Esophagus mucosa (tissue), 1 donor: ENCODE measurements at places on chromosomes 5 and 9.

- no peak for ATAC-seq
Measured at GRCh38 chr5:145499483-145499882, 335.7 kb downstream of the PRELID2 start.

DNA sequence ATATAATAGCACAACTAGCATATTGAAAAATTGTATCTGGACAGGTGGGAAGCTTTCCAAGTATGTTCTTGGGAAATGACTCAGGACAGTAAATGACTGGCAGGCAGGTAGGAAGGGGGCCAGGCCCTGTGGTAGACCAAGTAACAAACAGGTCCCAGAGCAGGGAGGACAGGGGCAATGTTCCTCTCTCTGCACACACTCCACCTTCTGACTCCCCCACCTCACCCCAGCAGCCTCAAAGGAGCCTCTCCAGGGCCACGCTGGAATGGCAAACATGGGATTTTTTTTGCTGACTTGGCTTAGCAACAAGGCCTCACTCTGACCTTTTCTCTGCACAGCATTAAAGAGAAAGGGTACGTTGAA lies 31.1 kb upstream of the IQGAP2 start:
- ATAC-seq, result peak; percentile 21

- no peak for ATAC-seq
Measured at GRCh38 chr5:133260715-133261114, 208.9 kb downstream of the HSPA4 start.

DNA sequence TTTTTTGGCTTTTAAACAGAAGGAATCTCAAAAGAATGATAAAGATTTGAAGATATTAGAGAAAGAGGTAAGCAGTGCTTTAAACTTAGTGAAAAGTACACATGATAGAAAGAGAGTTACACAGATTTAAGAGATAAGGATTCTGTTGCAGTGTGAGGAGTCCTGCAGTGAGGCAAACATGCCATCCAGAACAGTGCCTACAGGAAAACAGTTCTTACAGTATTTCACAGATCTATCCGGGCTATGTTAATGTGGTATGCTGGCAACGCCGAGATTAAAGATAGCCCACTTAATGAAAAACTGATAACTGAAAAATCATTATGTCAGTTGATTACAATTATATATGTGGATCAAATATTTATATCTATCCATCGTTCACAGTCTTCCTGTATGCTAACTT lies 7.2 kb downstream of the HMMR start:
- ATAC-seq, result no peak

GRCh38 chr9:108272349-108272899 lies 583.4 kb downstream of the ACTL7B start:
- ATAC-seq, result peak; percentile 78

DNA sequence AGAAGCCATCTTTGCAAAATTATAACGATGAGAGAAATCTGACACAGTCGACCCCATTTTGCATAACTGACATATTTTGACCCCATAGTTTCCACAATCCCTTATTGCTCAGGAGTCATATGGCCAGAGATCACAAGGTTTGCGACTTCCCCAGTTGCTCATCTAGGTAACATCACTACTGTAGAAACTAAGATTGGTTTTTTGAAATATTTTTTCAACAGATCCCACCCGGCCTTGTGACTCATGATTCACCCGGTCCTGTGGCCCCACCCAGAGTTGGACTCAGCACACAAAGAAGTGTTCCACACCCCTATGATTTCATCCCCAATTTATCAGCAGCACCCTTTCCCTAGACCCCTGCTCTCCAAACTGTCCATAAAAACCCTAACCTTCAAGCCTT lies 50.2 kb downstream of the TIMD4 start:
- no peak for ATAC-seq

- no peak for ATAC-seq
Measured at GRCh38 chr5:120517607-120518252, 53.6 kb downstream of the PRR16 start.

- ATAC-seq, result no peak
Measured at GRCh38 chr9:4464911-4465513, 25.3 kb upstream of the SLC1A1 start.

GRCh38 chr5:123125962-123126732 lies 37.1 kb downstream of the PRDM6 start:
- ATAC-seq, result no peak

- no peak for ATAC-seq
Measured at GRCh38 chr9:135783540-135784245, 81.7 kb downstream of the KCNT1 start.

DNA sequence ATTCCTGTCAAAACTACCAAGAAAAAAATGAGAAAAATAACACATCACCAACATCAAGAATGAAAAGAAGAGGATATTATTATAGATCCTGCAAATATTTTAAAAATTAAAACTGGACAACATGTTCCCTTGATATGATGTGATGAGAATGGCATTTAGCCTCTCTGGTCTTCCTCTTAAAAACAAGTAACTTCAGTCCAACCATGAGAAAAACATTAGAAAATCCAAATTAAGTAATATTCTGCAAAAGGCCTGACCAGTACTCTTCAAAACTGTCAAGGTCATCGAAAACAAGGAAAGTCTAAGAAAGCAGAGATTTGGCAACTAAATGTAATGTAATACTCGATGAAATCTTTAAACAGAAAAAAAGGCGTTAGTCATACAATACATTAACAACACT lies 167.1 kb upstream of the SNX2 start:
- ATAC-seq, result no peak

DNA sequence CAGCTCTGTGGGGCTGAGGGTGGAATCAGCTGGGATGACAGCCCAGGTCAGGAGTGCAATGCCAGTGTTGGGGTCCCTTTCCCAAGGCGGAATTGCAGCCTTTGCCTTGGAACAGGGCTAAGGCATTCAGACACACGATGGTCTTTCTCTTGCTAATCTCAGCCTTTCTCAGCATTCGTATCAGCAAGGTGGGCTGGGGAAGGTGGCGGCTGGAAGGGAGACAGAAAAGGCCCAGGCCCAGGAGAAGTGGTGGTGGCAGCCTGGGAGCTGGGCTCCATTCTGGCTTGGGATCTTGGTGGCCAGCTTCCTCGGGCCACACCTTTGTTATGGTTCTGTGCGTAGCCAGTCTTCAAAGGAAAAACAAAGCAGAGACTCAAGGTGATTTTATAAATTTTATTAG lies 1.1 kb upstream of the ARHGEF28 start:
- ATAC-seq, result no peak

- ATAC-seq, result peak; percentile 62
Measured at GRCh38 chr5:4651806-4652565, 488.1 kb upstream of the ADAMTS16 start.

- peak; percentile 14 for ATAC-seq
Measured at GRCh38 chr9:127175764-127176163, 53.3 kb upstream of the ANGPTL2 start.

- ATAC-seq, result peak; percentile 50
Measured at GRCh38 chr9:69376651-69377050, 51.6 kb downstream of the ENTREP1 start.

DNA sequence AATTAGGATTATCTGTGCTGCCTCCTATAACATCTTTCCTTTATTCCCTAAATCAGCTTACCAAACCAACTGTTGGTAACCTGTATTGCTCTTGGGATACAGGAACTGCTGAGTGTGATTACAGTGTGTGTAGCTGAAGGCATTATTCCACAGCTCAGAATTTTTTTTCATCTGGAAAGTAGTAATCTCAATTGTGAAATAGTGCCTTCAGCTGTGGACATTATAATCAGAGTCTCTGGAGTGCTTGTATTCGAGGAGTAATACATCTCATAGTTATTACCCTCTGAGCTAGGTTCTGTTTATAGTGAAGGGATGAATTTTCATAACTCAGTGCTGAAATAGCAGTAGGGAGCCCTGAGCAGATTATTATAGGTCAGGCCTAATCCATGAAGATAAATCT lies 199.5 kb downstream of the MAST4 start:
- no peak for ATAC-seq

DNA sequence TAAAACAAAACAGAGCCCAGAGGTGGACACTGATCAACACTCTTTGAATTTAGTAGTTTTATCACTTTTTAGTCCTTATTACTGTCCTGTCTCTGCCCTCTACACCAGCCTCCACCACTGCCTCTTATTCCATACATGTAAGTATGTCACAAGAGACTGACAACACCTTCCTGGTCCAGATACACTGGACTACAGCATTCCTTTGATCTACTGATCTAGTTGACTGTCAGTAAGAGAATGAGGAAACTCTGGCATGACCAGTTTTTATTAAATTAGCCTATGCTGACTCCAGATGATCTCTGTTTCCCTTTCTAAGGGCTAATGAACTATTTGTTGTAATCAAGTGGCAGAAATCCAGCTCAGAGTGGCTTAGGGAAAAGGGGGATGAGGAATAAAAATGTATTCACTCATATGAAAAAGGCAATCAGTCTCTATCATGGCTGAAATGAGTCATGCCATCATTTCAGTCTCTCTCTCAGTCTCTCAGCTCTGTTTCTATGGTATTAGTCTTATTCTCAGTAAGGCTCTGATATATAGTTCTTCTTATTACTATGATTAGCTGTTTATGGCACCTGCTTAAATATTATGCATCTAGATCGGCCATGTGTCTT lies 5.5 kb downstream of the ARHGEF37 start:
- peak; percentile 88 for ATAC-seq

DNA sequence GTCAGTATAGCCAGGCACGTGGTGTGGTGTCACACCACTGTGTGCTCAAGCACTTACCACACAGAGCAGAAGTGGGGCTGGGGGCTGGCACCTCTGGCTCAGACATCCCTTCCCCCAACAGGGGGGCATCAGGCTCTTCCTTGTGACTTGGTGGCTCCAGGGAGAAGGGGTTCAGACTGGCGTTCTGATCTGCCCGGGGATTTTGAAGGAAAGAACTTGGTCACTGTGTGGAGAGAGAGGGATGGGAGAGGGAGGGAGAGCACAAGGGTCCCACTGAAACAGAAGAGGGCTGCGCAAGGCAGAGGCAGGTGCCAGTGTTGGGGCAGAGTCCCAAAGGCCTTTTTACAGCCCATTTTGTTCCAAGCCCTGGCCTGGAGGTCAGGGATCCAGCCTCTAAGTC lies 109.7 kb upstream of the ALDH1B1 start:
- no peak for ATAC-seq

GRCh38 chr9:37100327-37100726 lies 20.0 kb upstream of the ZCCHC7 start:
- ATAC-seq, result no peak

GRCh38 chr9:135224286-135224877 lies 136.9 kb downstream of the OLFM1 start:
- peak; percentile 36 for ATAC-seq

GRCh38 chr5:96957254-96958049 lies 21.6 kb downstream of the LNPEP start:
- ATAC-seq, result no peak

GRCh38 chr9:134678666-134679443 lies 37.3 kb downstream of the COL5A1 start:
- no peak for ATAC-seq

- no peak for ATAC-seq
Measured at GRCh38 chr9:123251741-123252140, 16.6 kb downstream of the STRBP start.

- ATAC-seq, result no peak
Measured at GRCh38 chr9:6641561-6641960, 4.0 kb downstream of the GLDC start.

DNA sequence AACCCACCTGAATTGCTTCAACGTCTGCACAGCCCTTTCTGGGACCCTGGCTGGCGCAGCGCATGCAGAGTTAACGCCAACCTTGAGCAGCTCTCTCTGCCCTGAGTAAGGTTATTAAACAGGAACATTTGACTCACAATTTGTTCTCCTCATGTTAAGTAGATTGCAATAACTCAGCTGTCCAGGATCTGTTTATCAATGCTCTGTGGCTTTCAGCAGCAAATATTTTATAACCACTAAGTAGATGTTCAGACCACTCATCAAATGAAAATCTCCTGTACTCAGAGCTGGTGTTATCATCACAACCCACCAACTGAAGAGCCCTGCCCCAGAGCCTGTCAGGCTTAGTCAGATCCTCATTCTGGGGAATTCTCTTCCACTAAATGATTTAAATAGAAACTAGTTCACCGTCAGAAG lies 403.0 kb downstream of the ZNF608 start:
- ATAC-seq, result no peak

- no peak for ATAC-seq
Measured at GRCh38 chr5:80884929-80885328, 75.2 kb upstream of the RASGRF2 start.

DNA sequence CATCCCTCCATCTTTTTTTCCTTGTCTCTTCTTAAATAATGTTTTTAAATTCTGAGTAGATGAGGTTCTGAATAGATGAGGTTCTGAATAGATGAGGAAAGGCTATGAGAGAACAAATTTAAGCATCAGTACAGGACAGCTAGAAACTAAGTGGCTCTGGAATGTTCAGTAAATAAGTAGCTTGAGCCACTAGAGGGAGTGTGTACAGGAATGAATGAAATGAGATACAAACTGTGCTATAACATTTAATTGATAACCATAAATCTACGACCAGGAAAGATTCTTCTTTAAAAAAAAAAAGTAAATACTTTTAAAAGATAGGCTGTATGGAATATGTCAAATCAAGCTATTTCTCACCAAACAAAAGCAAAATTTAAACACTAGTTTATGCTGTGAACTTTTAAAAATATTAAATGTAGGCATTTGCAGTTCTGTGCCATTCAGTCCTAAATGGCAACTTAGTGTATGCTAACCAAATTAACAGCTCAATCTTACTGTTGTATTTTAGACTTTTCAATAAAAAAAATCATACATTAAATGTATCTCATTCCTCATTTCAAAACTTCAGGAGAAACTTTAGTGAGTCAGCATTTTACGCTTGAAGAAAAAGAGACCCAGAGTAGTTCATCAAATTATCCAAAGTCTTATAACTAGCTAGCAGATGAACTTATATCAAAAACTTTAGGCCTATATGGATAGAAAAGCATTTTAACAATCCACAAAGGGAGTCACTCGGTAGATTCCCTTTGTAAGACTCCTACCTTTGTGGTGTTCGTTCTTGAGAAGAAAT lies 70.4 kb upstream of the SNX2 start:
- peak; percentile 63 for ATAC-seq
